ENCODE measurements at places on chromosomes 7 and 10. TPM values are rescaled to one million over a fixed set of nuclear protein-coding genes. Genes with fewer than 3 reads are reported as not detected.

NEUROD6 gene
- not detected for total RNA-seq

LRRC18 gene
- total RNA-seq, result not detected

HGF gene
- total RNA-seq, result 0.83 TPM

PNLIPRP2 gene
- total RNA-seq, result not detected

NPFFR1 gene
- total RNA-seq, result 0.08 TPM

GIMAP2 gene
- 2.6 TPM for total RNA-seq

OR2A12 gene
- total RNA-seq, result not detected

PIP4K2A gene
- 7.4 TPM for total RNA-seq

CTAGE8 gene
- total RNA-seq, result 16.7 TPM

NPTX2 gene
- 13.7 TPM for total RNA-seq

SMO gene
- 13.8 TPM for total RNA-seq

SPAM1 gene
- not detected for total RNA-seq

AKR1C4 gene
- not detected for total RNA-seq

GRCh38 chr10:61404751-61405150 lies 48.4 kb downstream of the TMEM26 start:
- no peaks in the 10 kb centered on the region for H3K36me3 ChIP-seq
- no peak for DNase-seq
- H3K4me1 ChIP-seq, result no peaks in the 10 kb centered on the region
- H3K27ac ChIP-seq, result no peak overlapping the region

DNA sequence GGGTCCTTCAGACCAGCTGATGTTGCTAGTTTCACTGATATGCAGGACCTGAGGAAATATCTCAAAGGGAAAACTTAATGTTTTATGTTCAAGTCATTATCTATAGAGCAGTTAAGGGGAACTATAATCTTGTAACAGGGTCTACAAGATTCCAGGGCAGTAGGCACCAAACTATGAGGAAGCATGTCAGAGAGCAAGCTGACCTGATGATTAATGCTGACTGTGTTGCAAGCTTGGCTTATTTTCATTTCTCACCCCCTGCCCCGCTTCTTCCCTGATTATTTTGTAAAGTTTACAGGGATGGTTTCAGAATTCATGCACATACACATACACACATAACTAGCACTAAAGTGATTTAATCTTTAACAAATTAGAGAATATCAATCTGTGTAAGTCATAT lies 84.3 kb upstream of the CACNA2D1 start:
- no peaks in the 10 kb centered on the region for H3K27me3 ChIP-seq
- no peak overlapping the region for H3K27ac ChIP-seq
- H3K4me3 ChIP-seq, result no peak overlapping the region
- DNase-seq, result no peak
- H3K36me3 ChIP-seq, result no peaks in the 10 kb centered on the region

DNA sequence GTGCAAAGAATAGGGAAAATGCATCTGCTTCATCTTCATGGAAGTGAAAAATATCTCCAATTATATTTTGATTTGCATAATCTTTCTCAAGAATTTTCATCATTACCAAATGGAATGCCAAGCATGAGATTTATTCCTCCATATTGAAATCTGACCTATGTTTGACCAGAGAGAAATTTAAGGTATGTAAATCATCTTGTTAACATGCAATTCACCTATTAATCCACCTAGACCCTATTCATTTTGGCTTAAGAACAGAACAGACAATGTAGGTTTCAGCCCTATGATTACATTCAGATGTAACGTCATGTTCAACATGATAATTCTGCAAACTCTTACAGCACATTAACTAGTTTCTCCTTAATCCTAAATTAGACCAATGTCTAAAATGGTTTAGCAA lies 30.8 kb upstream of the TMEM140 start:
- no peaks in the 10 kb centered on the region for H3K36me3 ChIP-seq
- no peaks in the 10 kb centered on the region for H3K4me1 ChIP-seq
- no peak overlapping the region for H3K27ac ChIP-seq

DNA sequence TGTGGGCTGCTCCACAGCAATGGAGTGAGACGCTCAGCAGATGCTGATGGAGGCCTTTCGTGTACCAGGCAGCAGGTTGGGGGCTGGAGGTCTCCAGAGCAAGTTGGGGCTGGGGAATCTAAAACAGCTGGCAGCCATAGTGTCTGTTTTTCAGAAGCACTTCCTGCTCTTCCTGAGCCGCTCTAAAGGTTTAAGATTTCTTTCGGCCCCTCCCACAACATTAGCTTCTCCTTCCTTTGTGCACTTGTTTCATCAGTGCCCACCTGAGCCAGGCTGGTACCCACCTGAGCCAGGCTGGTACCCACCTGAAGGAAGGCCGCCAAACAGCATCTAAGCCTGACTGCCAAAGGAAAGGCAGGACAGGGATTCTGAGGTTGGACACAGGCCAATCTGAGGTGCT lies 18.4 kb upstream of the WAPL start:
- peak; percentile 49 for DNase-seq
- H3K27ac ChIP-seq, result no peak overlapping the region
- no peaks in the 10 kb centered on the region for H3K27me3 ChIP-seq
- H3K36me3 ChIP-seq, result no peaks in the 10 kb centered on the region
- no peak overlapping the region for H3K4me3 ChIP-seq

- H3K4me3 ChIP-seq, result no peak overlapping the region
- DNase-seq, result no peak
- no peaks in the 10 kb centered on the region for H3K36me3 ChIP-seq
- peaks cover 6% of the 10 kb centered on the region for H3K27me3 ChIP-seq
- no peak overlapping the region for H3K27ac ChIP-seq
Observed at GRCh38 chr7:158556721-158557440, 30.7 kb downstream of the PTPRN2 start.

DNA sequence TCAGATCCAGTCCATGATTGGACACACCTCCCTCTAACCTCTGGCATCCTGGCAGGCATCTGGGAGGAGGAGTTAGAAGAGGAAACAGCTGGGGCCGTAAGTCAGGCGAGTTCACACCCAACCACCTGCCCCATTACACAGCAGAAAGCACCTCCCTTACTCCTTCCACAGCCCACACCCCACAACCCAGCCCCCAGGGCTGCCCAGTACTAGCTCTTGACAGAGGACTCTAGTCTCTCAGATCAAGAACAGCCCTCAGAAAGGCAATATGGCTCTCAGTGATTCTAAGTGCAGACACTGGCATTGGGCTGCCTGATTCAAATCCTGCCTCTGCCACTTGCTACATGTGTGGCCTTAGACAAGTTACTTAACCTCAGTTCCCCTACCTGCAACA lies 34.1 kb downstream of the KCNMA1 start:
- no peak for DNase-seq
- H3K27me3 ChIP-seq, result peaks cover 3% of the 10 kb centered on the region
- H3K27ac ChIP-seq, result no peak overlapping the region
- no peaks in the 10 kb centered on the region for H3K36me3 ChIP-seq
- H3K4me3 ChIP-seq, result no peak overlapping the region
- peaks cover 18% of the 10 kb centered on the region for H3K4me1 ChIP-seq

GRCh38 chr10:93991596-93992284 lies 2.0 kb upstream of the PLCE1 start:
- DNase-seq, result no peak
- H3K36me3 ChIP-seq, result no peaks in the 10 kb centered on the region
- H3K4me1 ChIP-seq, result peaks cover 28% of the 10 kb centered on the region
- peaks cover 24% of the 10 kb centered on the region for H3K27me3 ChIP-seq
- H3K27ac ChIP-seq, result no peak overlapping the region

GRCh38 chr7:142511801-142512200 lies 237.5 kb upstream of the PRSS1 start:
- DNase-seq, result no peak
- peaks cover 20% of the 10 kb centered on the region for H3K4me1 ChIP-seq
- H3K27ac ChIP-seq, result no peak overlapping the region

DNA sequence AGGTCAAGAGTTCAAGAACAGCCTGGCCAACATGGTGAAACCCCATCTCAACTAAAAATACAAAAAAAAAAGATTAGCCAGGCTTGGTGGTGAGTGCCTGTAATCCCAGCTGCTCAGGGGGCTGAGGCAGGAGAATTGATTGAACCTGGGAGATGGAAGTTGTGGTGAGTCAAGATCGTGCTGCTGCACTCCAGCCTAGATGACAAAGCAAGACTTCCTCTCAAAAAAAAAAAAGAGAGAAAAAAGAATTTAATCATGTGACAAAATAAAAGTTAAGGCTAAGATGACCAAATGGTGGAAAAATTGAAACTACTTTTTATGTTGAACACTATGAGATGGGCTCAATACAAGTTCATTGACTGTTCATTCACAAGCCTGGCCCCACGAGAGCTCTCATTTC lies 141.1 kb upstream of the WDR11 start:
- H3K4me1 ChIP-seq, result no peaks in the 10 kb centered on the region
- no peak overlapping the region for H3K4me3 ChIP-seq
- DNase-seq, result no peak
- no peak overlapping the region for H3K27ac ChIP-seq

- peak within 1 kb of the TSS; percentile 75 for H3K4me3 ChIP-seq
- H3K36me3 ChIP-seq, result no peaks in the 10 kb centered on the region
- H3K4me1 ChIP-seq, result peaks cover 76% of the 10 kb centered on the region
- DNase-seq, result peak; percentile 98
- peak within 1 kb of the TSS; percentile 79 for H3K27ac ChIP-seq
- H3K27me3 ChIP-seq, result no peaks in the 10 kb centered on the region
Observed at GRCh38 chr7:1044189-1045068, at the start of gene GPR146. Gene GPR146 (plus strand): TSS chr7:1044546. CDS start chr7:1057516, 12,970 bp downstream.

DNA sequence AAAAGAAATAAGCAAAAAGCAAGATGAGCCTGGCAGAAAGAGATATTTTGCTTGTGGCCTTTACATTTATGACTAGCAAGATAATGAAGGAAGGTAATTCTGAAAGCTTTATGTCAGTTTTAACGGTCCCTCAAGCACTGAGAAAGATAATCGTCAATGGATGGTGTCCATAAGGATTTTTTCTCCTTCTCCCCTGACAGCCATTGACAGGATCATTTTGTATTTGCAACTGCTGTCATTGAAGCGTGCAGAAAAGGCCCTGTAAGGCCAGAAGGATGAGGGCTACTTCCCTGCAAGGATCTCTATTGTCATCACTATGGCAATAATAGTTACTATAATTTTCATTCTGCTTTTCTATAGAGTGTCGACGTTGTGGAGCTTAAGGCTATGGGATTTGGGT lies 994 bp upstream of the LRGUK start:
- H3K4me3 ChIP-seq, result no peak overlapping the region
- no peak for DNase-seq
- H3K27ac ChIP-seq, result no peak overlapping the region
- H3K36me3 ChIP-seq, result no peaks in the 10 kb centered on the region
- H3K27me3 ChIP-seq, result no peaks in the 10 kb centered on the region

DNA sequence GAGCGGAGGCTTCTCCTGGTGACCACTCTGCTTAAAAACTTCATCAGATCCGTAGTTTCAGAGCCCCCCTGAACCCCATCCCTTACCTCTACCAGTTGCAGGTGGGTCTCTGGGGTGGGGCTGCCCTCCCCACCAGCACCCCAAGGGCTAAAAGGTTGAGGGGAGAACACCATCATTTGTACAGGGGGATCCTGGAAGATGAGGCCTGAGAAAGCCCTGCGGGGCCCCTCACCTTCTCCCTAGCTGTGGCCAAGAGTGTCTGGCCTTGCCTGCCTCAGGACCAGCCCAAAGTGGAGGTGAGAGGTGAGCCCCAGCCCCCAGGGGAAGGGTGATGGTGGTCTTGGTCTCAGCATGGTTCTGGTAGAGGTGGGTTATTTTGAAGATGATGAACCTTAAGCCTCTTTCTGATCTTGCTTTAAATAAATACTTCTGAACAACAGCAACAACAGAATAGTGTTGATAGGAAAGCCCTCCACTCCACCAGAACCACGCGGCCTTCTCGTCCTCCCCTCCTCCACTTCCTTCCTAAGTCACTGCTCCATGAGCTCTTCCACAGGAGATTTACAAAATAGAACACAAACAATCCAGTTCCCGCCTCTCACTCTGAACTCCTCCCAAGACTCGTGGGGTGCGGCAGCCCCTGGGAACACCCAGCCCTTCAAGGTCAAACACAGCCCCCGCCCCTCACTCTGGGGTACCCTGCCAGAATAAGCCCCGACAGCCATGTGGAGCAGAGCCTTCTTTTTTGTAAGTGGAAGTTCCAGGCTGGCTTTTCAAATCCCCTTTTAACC lies 169.1 kb downstream of the EGFR start:
- DNase-seq, result no peak
- H3K4me1 ChIP-seq, result peaks cover 17% of the 10 kb centered on the region
- H3K27me3 ChIP-seq, result no peaks in the 10 kb centered on the region
- no peak overlapping the region for H3K4me3 ChIP-seq
- H3K36me3 ChIP-seq, result peaks cover 78% of the 10 kb centered on the region

DNA sequence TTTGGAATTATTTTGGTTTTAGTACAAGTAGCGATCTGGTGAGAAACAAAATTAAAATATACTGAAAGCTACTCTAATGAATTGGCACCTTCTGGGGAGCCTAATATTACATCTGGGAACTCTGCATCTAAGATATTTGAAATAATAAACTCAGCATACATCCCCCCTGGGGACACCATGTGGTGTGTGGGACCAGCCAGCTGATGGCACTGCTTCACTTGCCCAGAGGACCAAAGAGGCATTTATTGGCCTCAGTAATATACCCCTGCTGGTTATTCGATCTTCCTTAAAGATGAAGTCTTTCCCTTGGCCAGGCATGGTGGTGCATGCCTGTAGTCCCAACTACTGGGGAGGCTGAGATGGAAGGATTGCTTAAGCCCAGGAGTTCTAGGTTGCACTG lies 195.1 kb upstream of the AUTS2 start:
- no peak overlapping the region for H3K4me3 ChIP-seq
- H3K36me3 ChIP-seq, result no peaks in the 10 kb centered on the region
- H3K4me1 ChIP-seq, result peaks cover 8% of the 10 kb centered on the region
- no peaks in the 10 kb centered on the region for H3K27me3 ChIP-seq
- no peak overlapping the region for H3K27ac ChIP-seq

DNA sequence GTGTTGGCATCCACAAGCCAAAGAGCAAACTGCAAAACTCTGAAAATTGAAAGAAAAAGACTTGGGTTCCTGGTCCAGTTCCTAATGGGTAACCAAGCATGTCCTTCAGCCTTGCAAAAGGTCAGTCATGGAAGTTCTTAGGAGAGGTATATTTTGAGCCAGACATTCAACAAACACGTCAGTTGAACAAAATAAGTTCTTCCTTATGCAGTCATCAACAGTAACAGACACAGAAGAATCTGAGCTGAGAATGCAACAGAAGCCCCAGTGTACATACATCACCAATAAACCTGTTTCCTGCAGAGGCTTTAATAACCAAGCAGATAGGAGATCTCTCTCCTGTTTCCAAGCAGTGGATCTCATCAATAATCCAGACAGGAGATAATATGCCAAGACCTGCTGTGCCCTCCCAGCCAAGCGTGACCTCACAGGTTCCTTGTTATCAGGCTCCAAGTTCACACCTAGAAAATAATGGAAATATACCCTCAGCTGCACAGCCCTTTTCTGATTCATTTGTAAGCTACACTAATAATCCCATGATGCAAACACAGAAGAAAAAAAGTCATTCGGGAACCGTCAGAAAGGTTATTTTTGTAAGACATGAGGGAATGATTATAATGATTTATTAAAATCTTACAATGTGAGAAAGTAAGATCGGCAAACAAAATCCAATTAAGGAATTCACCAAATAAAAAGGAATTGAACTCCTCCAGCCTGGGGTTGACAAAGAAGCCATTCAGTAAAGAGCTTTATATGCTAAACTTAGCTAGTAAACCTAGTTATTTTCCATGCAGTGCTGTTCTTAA lies 90.7 kb downstream of the DGKI start:
- no peaks in the 10 kb centered on the region for H3K27me3 ChIP-seq
- H3K4me1 ChIP-seq, result peaks cover 13% of the 10 kb centered on the region
- H3K4me3 ChIP-seq, result no peak overlapping the region
- DNase-seq, result no peak

Data from suprapubic skin (tissue), 4 donors.